ENCODE measurements at places on chromosomes 3 and 15. TPM values are rescaled to one million over a fixed set of nuclear protein-coding genes. Genes with fewer than 3 reads are reported as not detected.

Gene RBPMS2
- 0.48 TPM for total RNA-seq

Gene CLASP2
- total RNA-seq: 30.2 TPM

GRCh38 chr15:25860885-25861866 is 2.0 kb downstream of the ATP10A start:
- no peak for ATAC-seq

Gene PTPRG
- 9.2 TPM for total RNA-seq

DNA sequence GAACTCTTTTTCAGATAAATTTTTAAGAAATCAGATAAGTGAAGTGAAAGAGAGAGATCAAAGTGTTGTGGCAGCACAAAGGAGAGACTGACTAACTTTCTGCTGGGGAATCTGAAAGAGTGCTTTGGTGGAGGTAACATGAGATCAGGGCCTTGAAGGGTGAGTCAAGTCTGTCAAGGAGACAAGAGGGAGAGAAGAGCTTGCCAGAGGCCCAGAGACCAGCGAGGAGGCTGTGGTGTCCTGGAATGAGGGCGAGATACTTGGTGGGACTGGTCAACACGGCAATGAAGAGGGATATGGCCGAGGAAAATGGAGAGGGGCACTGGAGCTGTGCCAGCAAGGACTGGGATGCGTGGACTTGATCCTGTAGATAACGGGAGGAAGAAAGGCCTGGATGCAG is 4.6 kb downstream of the TADA3 start:
- no peak for ATAC-seq

DNA sequence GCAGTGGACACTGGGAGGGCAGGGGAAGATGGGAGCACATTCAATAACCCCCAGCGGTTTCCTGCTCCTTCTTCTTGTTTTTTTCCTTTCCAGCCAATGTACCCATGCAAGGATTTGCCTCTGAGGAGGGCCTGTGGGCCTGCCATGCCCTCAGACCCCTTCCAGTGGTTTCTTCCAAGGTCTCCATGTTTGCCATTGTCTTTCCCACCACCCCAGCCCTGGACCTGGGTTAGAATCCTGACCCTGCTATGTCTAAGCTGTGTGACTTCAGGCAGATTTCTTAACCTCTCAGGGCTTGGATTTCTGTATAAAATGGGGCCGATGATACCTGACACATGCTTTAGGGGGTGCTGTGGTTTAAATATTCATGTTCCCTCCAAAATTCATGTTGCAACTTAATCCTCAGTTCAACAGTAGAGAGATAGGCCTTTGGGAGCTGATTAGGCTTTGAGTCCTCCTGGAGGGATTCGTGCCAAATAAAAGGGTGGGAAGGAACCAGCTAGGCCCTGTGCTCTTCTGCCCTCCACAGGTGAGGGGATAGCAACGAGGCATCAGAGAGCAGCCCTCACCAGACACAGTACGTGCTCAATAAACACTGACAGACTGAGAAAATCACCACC is 46.3 kb upstream of the FLNB start:
- ATAC-seq: peak; percentile 6

Gene GREM1
- 9.2 TPM for total RNA-seq

DNA sequence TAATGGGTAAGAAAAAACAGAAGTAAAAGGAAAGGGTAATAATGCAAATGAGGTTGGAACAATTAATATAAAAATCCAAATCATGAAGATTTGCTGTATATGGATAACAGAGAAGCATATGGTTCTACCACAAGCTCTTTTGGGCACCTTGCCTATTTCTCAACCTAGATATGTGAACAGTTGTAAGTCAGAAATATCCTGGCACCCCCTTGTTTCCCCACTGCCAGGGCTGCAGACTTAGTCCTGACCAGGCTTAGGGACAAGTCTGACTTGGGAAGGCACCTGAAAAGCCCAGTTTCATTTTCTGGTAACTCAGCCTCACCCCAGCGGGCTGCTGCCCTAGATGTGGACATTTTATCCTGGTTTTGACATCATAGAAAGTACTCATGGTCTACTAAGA is 183.2 kb upstream of the STAC start:
- ATAC-seq: no peak

Gene SV2B
- total RNA-seq: 0.28 TPM

DNA sequence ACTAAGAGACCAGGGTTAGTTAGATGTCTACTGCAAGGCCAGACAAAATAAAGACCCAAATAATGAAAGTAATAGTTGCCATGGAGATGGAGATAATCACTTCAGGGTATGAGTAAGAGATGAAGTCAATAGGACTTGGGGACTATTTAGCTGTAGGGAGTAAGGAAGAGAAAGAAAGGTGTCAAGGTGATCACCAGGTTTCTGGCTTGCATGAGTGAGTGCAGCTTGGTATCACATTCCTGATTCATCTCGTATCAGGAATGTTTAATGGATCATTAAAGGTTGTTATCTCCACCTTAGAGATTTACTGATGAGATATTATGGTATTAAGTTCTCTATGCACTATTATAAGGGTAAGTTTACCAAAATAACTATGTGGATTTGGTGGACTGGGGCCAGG is 357.4 kb upstream of the ATP11B start:
- no peak for ATAC-seq

Gene GOLGA8T
- not detected for total RNA-seq

- ATAC-seq: no peak
These were observed 189.2 kb upstream of the SETMAR start for GRCh38 chr3:4113811-4114522.

GRCh38 chr3:151210676-151211381 is 7.8 kb upstream of the GPR171 start:
- no peak for ATAC-seq

DNA sequence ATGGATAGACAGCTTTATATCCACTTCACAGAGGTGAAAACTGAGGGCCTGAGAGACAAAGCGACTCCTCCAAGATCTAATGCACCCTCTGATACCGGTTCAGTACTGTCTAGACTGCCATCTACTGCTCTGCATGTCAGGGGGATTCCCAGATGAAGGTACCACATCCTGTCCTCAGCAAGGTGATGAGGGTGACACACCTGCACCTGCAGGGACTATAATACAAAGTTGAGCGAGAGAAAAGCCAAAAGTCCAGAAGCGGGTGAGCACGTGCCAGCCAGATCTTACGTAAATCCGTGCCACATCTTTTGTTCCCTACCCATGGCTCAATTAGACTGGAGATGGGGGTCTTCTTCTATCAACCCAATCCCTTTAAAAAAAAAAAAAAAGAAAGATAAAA is 32.4 kb upstream of the HES1 start:
- ATAC-seq: peak; percentile 66

DNA sequence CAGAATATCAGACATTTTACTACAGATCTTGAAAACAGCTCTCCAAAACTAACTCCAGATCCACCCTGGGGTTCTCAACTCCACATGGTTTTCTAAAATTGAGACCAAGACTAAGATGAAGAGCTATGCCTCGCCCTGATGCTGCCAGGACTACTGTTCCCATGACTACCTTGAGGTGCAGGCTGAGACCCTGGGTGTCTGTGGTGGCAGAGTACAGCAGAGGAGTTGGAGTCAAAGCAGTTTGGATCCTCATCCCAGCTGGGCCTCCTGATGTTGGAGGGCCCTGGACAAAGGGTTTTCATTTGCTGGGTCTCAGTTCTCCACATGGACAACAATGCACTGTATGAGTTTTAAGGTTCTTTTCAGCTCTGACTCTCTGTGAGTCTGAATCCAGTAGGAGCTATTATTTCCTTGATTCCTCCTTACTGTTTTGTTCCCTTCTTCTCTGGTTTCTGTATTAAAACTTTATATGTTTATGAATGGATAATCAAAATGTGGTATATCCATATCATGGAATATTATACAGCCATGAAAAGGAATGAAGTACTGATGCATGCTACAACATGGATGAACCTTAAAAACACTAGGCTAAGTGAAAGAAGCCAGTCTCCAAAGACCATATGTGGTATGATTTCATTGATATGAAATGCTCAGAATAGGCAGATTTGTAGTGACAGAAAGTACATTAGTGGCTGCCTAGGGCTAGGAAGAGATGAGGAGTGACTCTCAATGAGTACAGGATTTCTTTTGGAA is 93.0 kb downstream of the CPN2 start:
- no peak for ATAC-seq

Gene TEX55
- not detected for total RNA-seq

GRCh38 chr15:88255484-88256278 is 858 bp downstream of the NTRK3 start:
- ATAC-seq: peak; percentile 42

Gene TLR9
- total RNA-seq: 0.04 TPM

DNA sequence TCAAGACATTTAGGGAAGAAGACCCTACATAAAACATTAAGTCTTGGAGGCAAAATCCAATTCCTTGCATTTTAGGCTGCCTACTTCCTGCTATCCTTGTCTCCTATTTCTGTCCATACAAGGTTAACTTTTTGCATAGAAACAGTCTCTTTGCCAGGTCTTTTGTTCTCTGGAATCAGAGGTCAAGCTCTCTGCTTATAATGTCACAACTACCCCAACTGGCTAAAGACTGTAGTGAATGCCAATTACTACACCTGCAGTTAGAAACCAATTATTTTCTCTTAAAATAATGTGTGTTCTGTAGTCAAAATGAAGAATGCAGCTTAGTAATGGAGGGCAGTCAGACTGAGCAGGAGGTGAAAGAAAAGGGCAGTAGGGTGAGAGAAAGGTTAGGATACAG is 856.2 kb downstream of the TUSC7 start:
- no peak for ATAC-seq

DNA sequence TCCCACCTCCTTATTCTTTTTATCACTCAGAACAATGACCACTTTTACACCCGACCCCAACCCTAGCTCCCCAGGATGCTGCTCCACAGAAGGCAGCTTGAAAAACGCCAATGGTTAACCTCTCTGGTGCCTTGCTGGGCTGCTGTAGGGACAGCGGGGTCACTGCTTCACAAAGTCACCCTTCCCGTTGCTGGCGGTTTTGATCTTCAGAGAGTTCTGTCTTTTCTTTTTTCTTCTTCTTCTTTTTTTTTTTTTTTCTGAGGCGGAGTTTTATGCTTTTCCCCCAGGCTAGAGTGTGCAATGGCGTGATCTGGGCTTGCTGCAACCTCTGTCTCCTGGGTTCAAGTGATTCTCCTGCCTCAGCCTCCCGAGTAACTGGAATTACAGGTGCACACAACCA is 20.7 kb downstream of the CEP19 start:
- ATAC-seq: no peak

DNA sequence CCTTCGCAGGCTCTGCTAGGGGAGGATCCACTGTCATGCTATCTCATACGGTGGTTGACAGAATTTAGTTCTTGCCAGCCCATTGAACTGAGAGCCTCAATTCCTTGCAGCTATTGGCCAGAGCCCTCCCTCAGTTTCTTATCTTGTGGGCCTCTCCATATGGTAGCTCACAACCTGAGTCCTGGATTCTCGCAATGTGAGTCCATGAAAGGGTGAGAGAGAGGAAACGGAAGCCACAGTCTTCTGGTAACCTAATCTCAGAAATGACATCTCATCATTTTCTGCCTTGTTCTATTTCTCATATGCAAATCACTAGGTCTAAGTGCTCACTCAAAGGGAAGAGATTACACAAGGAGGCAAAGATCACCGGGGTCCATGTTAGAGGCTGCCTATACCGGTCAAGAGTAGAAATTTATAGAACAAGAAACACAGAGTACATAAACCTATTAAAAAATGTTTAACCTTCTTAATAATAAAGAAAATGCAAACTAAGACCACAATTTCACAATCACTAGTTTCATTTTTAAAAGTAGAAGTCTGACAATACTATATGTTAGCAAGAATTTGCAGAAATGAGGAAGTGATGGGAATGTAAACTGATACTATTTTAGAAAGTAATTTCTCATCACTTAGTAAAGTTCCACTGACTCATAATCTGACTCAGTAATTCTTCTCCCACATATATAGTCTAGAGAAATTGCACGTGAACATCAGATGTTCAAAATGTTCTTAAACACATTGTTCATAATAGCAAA is 378.4 kb upstream of the AGTR1 start:
- ATAC-seq: peak; percentile 11

Gene ISLR2
- 0.16 TPM for total RNA-seq

DNA sequence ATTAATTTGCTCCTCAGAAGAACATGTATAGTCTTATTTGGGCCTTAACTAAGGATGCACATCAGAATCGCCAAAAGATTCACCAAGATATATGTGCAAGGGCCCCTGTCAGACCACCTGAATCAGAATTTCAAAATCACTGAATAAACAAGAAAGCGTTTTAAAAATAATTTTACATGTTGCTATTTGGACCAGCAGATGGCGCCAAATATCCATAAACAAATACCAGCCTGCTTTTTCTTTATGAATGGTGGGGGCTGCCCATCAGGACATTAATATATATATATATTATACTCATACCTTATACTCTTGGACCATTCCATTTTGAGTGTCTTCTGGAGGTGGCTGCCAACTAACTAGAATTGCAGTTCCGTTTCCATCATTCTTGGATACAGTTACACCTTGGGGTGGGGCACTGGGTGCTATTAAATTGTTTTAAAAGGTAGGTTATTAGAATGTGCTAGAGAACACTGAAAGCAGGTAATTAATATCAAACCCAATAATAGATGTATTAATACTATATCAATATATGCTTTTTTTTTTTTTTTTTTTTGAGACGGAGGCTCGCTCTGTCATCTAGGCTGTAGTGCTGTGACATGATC is 1108.3 kb downstream of the ROBO1 start:
- ATAC-seq: no peak

- ATAC-seq: peak; percentile 2
These were observed 160.5 kb upstream of the CHRNA7 start for GRCh38 chr15:31869686-31870307.

Gene AADAC
- 0.44 TPM for total RNA-seq

DNA sequence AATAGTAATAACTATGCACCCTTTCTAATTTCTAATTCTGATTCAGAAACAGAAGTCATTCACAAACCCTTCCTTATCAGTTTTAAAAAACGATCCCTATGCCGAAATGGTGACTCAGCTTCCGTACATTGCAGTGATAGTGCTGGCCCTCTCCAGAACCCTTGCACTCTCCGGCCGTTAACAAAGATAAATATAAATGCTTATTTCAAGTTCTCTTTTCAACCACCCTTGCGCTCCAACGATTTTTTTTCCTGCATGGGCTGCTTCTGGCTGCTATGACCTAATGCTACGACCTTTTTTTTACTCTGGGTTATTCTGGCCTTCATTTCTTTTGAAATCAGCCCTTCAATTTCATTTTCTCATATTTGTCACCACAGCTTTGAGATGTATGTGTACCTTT is 646.2 kb downstream of the NTRK3 start:
- no peak for ATAC-seq

GRCh38 chr3:66386925-66387650 is 113.7 kb downstream of the LRIG1 start:
- ATAC-seq: no peak

GRCh38 chr15:25682340-25682739 is 180.8 kb downstream of the ATP10A start:
- ATAC-seq: no peak

Gene SLC22A14
- 0.24 TPM for total RNA-seq

- no peak for ATAC-seq
These were observed 87.8 kb downstream of the TOP2B start for GRCh38 chr3:25576831-25577454.

GRCh38 chr3:72193771-72194430 is 409.0 kb upstream of the PROK2 start:
- no peak for ATAC-seq

Gene NEK11
- total RNA-seq: 3.4 TPM
